ENCODE measurements at places on chromosomes 3 and 15. TPM values are rescaled to one million over a fixed set of nuclear protein-coding genes. Genes with fewer than 3 reads are reported as not detected.

- no peak for DNase-seq
Measured at GRCh38 chr3:48863122-48863521, 15.4 kb upstream of the PRKAR2A start.

- no peak for DNase-seq
Measured at GRCh38 chr15:66723826-66724731, 22.0 kb downstream of the SMAD6 start.

DNA sequence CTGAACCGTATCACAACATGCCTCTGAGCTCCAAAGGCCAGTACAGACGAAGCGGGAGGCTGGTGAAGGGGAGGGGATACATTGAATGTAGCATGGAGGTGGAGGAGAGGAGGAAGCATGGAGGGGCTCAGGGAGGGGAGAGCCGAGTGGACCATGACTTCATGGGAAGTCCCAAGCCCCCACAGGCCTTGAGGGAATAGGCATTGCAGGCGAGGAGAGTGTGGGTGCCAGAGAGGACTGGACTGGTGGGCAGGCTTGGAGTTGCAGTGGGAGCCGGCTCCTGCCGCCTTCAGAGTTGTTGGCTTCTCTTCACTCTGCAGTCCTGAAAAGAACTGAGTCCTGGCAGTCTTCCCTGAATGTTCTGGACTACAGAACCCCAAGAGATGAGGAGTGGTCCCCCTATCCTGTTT, 3.3 kb upstream of the RNU6-1 start:
- DNase-seq, result no peak

DNA sequence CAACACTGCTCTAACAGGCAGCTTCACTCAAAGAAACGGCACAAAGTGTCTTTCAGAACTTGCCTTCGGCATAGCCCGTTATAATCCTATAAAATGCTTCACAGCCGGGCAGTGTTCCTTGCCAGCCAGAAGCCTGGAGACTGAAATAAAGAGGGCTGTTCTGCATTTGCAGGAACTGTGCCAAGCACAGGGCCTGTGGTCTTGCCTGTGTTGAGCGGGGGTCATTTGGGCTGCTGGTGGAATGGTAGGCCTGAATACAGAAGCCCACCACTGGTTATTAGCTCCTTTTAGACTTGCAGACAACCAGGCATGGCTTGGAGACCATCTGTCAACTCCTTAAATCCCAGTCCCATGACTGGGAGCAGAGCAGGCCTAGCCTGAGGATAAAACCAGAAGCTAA, 4.7 kb upstream of the ARHGEF3 start:
- DNase-seq, result no peak

GRCh38 chr3:186108106-186108940, 566 bp downstream of the ETV5 start:
- no peak for DNase-seq

GRCh38 chr15:41503669-41504010, 10.0 kb downstream of the ITPKA start:
- no peak for DNase-seq

GRCh38 chr3:121997372-121997771, 24.7 kb downstream of the ILDR1 start:
- DNase-seq, result no peak

DNA sequence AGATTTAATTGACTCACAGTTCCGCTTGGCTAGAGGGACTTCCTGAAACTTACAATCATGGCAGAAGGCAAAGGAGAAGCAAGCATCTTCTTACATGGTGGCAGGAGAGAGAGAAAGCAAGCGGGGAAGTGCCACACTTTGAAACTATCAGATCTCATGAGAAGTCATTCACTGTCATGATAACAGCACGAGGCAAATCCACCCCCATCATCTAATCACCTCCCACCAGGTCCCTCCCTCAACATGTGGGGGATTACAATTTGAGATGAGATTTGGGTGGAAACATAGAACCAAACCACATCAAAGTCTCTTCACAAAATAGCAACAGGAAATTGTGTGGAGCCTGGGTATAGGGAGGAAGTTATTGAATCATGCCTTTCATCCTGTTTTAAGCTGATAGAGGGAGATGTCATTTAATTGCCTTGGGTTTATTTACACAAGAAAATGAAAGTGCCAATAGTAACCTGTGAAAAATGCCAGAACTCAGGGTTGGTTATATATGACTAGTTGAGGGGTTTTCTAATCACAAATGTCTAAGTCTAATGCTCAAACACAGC, 624.8 kb upstream of the LMCD1 start:
- DNase-seq, result no peak

- DNase-seq, result no peak
Measured at GRCh38 chr3:120024103-120024502, 70.1 kb downstream of the GSK3B start.

The MAPKAPK3 gene
- 14.8 TPM for total RNA-seq

The KLHDC8B gene
- 6.8 TPM for total RNA-seq

The CYP11A1 gene
- 0.57 TPM for total RNA-seq
